ENCODE measurements at places on chromosomes 13 and 19.

DNA sequence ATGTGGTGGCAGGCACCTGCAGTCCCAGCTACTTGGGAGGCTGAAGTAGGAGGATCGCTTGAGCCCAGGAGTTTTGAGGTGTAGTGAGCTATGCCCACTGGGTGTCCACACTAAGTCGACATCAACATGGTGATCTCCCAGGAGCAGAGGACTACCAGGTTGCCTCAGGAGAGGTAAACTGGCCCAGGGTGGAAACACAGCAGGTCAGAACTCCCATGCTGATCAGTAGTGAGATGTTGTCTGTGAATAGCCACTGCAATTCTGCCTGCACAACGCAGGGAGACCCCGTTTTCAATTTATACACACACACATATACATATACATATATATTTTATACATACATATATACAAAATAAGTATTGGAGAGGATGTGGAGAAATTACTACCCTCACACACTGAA lies 2.1 kb upstream of the ZNF224 start:
- no peak for DNase-seq
- no peak overlapping the region for H3K4me3 ChIP-seq
- no peaks in the 10 kb centered on the region for H3K4me1 ChIP-seq
- no peak overlapping the region for H3K27ac ChIP-seq
- H3K27me3 ChIP-seq, result no peaks in the 10 kb centered on the region

DNA sequence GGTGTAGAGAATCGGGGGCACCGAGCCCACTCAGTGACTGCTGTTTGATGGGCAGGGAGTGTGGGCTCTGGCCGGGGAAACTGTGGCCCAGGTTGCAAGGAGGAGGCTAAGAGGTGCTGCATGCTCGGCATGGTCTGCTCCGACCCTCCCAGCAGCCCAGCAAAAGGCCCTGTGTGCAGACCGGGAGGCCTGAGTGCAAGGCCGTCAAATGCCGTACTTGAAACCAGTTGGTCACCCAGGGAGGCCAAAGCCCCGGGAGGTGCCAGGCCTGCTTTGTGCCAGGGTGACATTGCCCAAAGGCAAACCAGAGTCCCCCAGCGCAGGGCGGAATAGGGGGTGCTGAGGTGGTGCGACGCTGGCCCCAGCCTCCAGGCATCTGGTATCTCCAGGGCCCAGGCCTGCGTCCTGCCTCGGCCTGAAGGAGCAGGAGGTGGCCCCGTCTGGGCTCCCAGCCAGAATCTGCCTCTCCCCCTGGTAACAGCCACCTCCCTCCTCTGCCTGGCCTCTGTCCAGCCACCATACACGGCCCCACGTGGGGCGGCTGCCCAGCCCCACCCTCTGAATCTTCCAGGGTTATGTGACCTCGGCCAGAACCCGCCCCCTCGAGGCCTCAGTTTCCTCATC lies 4.0 kb downstream of the PIK3R2 start:
- H3K36me3 ChIP-seq, result peaks cover 6% of the 10 kb centered on the region
- H3K27me3 ChIP-seq, result no peaks in the 10 kb centered on the region
- H3K4me1 ChIP-seq, result peaks cover 20% of the 10 kb centered on the region
- no peak for DNase-seq
- H3K4me3 ChIP-seq, result no peak overlapping the region

DNA sequence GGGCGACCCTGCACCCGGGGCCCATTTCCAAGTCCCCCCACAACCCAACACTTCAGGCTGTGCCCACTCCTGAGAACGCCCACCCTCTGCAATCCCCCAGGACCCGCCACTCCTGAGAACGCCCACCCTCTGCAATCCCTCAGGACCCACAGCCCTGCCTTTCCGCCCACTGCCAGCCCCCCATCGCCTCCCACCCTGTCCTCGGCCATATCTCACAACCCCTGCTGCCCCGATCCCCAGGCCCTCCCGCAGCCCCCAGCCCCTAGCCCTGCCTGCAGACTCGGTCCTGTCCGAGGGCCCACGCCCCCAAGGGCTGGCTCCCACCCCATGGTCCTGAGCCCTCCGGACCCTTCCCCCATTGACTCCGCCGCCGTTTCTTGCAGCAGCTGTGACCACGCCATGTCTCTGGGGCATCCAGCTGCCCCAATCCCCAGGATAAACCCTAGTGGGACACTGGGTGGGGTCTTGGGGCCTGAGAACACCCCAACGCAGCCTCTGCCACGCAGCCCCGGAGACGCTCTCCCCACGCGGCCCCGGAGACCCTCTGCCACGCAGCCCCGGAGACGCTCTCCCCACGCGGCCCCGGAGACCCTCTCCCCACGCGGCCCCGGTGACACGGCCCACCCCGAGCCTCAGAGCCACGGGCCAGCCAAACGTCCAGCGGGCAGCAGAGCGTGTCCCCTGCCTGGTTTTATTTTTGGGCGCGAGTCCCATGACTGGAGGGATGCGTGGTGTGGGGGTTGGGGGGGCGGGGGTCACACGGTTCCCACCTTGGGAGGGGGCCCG lies 17.0 kb downstream of the SBNO2 start:
- H3K27ac ChIP-seq, result peak overlapping the region; percentile 89
- peaks cover 8% of the 10 kb centered on the region for H3K36me3 ChIP-seq
- H3K4me1 ChIP-seq, result peaks cover 31% of the 10 kb centered on the region
- DNase-seq, result no peak
- no peak overlapping the region for H3K4me3 ChIP-seq
- no peaks in the 10 kb centered on the region for H3K27me3 ChIP-seq

GRCh38 chr13:98994896-98995295 lies 17.0 kb upstream of the DOCK9 start:
- DNase-seq, result no peak
- no peaks in the 10 kb centered on the region for H3K36me3 ChIP-seq
- no peak overlapping the region for H3K27ac ChIP-seq
- H3K4me3 ChIP-seq, result no peak overlapping the region
- no peaks in the 10 kb centered on the region for H3K27me3 ChIP-seq
- H3K4me1 ChIP-seq, result peaks cover 3% of the 10 kb centered on the region

- no peak for DNase-seq
- H3K4me3 ChIP-seq, result no peak overlapping the region
- no peaks in the 10 kb centered on the region for H3K36me3 ChIP-seq
- H3K4me1 ChIP-seq, result no peaks in the 10 kb centered on the region
Observed at GRCh38 chr19:7013678-7014077, 7.6 kb downstream of the MBD3L2B start.

GRCh38 chr13:77565635-77566034 lies 30.1 kb downstream of the SCEL start:
- no peak overlapping the region for H3K4me3 ChIP-seq
- no peaks in the 10 kb centered on the region for H3K36me3 ChIP-seq
- H3K4me1 ChIP-seq, result no peaks in the 10 kb centered on the region
- H3K27ac ChIP-seq, result no peak overlapping the region

- no peak for DNase-seq
- H3K4me1 ChIP-seq, result no peaks in the 10 kb centered on the region
- no peak overlapping the region for H3K27ac ChIP-seq
- no peaks in the 10 kb centered on the region for H3K36me3 ChIP-seq
- H3K27me3 ChIP-seq, result no peaks in the 10 kb centered on the region
Observed at GRCh38 chr13:80604098-80604497, 263.2 kb upstream of the SPRY2 start.

- H3K27ac ChIP-seq, result no peak overlapping the region
- no peaks in the 10 kb centered on the region for H3K27me3 ChIP-seq
- no peak overlapping the region for H3K4me3 ChIP-seq
- no peaks in the 10 kb centered on the region for H3K4me1 ChIP-seq
- no peak for DNase-seq
Observed at GRCh38 chr13:105346141-105346775, 1189.2 kb downstream of the EFNB2 start.

DNA sequence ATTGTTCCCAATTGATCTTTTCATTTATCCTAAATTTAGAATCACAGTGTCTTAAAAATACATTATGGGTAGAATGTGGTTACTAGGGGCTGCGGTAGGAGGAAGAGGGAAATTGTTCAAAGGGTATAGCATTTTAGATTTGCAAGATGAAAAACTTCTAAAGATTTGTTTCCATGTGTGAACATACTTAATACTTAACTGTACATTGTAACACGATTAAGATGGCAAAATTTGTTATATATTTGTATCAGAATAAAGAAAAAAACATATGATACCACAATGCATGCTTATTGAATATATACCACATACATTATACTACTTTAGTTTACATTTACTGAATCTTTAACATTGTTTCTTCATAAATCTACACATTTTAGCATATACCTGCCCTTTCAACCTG lies 677.3 kb upstream of the PCDH20 start:
- no peaks in the 10 kb centered on the region for H3K27me3 ChIP-seq
- no peaks in the 10 kb centered on the region for H3K4me1 ChIP-seq
- H3K27ac ChIP-seq, result no peak overlapping the region
- no peak overlapping the region for H3K4me3 ChIP-seq
- DNase-seq, result no peak
- no peaks in the 10 kb centered on the region for H3K36me3 ChIP-seq

Measured in ascending aorta (tissue), 2 donors.